ENCODE measurements at places on chromosomes 1 and 21. TPM values are rescaled to one million over a fixed set of nuclear protein-coding genes. Genes with fewer than 3 reads are reported as not detected.

Gene PLA2G2F
- polyA plus RNA-seq, result 0.03 TPM

Gene LENEP
- not detected for polyA plus RNA-seq

Gene LCE1B
- polyA plus RNA-seq, result not detected

Gene PTPRU
- polyA plus RNA-seq, result 14.5 TPM

Gene CCDC181
- polyA plus RNA-seq, result 0.25 TPM

Gene SYT14
- not detected for polyA plus RNA-seq

Gene HJV
- 168 TPM for polyA plus RNA-seq

Gene BGLAP
- 0.33 TPM for polyA plus RNA-seq

Gene DDR2
- 1.6 TPM for polyA plus RNA-seq

Gene CA6
- not detected for polyA plus RNA-seq

Gene TAS1R1
- 0.16 TPM for polyA plus RNA-seq

DNA sequence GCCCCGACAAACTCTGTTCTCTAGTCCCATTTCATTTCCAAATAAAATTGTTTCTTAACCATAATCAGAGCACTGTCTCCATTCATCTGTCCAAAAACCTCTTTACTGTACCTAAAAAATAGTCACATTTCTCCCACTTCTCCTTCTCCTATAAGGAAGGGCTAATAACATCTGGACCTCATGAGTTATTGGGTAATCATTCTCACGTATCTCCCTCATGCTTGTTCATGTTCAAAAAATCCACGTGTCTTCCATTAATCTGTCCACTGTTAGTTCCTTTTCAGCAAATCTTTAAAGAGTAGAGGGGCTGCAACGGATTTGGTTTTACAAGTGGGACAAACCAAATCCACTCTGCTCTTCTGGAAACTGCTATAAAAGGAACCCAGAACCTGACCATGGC is 1418.8 kb downstream of the MRPL39 start:
- no peak for DNase-seq

GRCh38 chr1:169484683-169485430 is 887 bp downstream of the SLC19A2 start:
- peak; percentile 81 for DNase-seq

GRCh38 chr1:202578001-202578504 is 132.2 kb downstream of the SYT2 start:
- no peak for DNase-seq

GRCh38 chr1:21266119-21266774 is 24.0 kb downstream of the ECE1 start:
- no peak for DNase-seq

- DNase-seq, result peak; percentile 64
These were observed 7.4 kb upstream of the MPL start for GRCh38 chr1:43329995-43330751.

DNA sequence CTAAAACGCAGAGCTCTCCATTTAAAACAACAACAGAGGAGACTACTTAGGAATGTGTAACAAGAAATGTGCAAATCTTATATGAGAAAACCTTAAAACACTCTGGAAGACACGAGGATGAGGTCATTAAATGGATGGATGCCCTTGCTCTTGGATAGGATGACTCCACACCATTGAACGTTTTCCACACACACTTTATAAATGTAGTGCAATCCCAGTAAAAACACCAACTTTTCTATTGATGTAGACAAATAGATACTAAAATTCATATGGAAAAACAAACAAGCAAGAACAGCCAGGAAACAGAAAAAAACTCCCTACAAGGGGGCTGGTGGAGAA is 18.4 kb upstream of the COL6A1 start:
- no peak for DNase-seq

GRCh38 chr1:209326831-209327230 is 256.7 kb upstream of the CAMK1G start:
- DNase-seq, result no peak

- no peak for DNase-seq
These were observed 105.1 kb downstream of the ITSN1 start for GRCh38 chr21:33747420-33747819.

DNA sequence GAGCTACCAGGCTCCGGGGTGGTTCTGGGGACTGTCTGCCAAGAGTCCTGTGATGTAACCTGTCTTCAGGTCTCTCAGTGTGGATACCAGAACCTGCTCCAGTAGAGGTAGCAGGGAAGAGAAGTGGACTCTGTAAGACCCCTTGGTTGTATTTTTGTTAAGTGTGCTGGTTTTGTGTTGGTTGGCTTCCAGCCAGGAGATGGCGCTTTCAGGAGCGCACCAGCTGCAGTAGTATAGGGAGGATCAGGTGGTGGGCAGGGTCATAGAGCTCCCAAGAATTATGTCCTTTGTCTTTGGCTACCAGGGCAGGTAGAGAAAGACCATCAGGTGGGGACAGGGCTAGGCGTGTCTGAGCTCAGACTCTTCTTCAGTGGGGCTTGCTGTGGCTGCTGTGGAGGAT is 1147.2 kb upstream of the ADGRL4 start:
- DNase-seq, result no peak

GRCh38 chr1:159612211-159612885 is 24.7 kb downstream of the APCS start:
- DNase-seq, result no peak

DNA sequence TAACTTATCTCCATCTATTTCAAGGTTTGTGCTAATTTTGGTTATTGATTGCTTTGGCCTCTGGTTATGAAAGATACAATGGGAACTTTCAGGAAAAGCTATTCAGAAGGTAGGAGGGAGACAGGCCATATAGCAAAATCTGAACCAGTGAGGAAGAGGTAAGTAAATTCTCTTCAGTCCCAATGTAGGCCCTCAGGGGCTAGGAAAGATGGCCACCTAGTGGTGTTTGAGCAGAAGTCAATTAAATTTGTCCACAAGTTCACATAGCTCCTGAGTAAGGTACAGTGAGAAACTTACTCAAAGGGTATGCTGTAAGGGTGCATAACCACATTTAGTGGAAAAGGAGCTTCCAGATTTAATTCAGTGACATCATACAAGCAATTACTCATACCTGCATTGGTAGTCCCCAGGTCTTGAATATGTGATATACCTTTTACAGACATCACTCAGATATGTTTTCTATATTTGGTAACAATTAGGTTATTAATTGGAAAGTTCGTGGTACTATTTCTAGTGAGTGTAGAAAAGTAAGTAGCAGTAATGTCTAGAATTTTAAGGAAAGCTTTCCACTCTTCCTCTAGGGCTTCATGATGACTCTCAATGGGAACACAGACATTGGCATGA is 21.4 kb upstream of the FMO1 start:
- DNase-seq, result no peak

GRCh38 chr1:200108659-200109058 is 81.1 kb downstream of the NR5A2 start:
- DNase-seq, result no peak

DNA sequence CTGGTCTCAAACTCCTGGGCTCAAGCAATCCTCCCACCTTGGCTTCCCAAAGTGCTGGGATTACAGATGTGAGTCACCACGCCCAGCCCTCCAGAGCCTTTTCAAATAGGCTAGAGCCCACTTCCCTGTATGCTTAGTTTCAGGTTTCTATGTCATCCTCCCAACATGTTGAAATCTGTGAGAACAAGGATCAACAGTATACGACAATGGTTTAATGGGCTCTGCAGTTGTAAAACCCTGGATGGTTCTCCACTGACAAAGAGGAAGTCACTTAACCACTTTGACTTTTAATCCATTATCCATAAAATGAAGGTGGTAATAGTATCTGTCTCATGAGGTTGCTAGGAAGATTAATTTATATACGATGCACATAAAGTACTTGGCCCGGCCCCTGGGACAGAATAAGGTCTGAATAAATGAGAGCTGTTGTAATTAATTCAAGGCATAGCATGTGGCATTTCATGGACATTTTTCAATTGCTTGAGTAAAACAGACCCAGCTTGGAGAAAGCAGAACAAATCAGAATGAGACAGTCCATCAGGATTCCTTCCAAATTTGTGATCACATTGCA is 113.9 kb upstream of the ZNF648 start:
- no peak for DNase-seq
